ENCODE measurements at places on chromosomes 5 and 9. TPM values are rescaled to one million over a fixed set of nuclear protein-coding genes. Genes with fewer than 3 reads are reported as not detected.

- no peaks in the 10 kb centered on the region for H3K27me3 ChIP-seq
- peaks cover 10% of the 10 kb centered on the region for H3K36me3 ChIP-seq
- no peak overlapping the region for H3K4me3 ChIP-seq
- DNase-seq = no peak
Measured at GRCh38 chr5:36202521-36202961, 39.2 kb downstream of the NADK2 start.

DNA sequence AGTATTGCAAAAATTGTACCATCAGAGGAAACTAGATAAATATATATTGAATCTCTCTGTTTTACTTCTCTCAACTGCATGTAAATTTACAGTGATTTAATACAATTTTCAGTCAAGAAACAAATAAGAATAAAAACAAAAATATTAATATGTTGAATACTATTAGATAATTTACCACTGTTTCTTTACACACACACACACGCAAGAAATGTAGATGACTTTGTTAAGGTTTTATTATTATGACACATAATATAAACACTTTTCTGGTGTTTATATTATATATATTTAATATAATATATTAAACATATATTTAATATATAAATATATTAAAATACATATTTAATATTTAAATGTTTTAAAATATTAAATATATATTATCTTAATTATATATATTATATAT lies 814.3 kb upstream of the CDH10 start:
- no peak for DNase-seq
- no peak overlapping the region for H3K4me3 ChIP-seq
- H3K36me3 ChIP-seq = no peaks in the 10 kb centered on the region
- H3K4me1 ChIP-seq = no peaks in the 10 kb centered on the region

DNA sequence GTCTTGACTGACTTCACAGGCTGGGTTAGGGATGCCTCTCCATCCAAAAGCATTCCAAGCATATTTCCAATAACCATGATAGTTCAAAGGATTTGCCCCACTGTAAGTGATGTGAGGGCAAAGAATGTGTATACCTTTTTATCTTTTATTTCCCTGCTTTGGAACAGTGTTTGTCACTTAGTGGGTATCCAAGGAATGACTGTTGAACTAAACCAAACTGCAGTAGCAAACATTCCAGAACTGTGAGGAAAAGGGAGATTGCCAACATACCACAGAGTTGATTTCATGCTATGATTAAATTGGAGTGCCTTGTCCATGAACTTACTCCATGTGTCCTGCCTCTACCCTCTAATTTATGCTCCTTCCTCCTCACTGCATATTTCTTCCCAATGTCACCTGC lies 400.0 kb downstream of the KIAA0825 start:
- H3K36me3 ChIP-seq = no peaks in the 10 kb centered on the region
- no peaks in the 10 kb centered on the region for H3K27me3 ChIP-seq
- H3K4me3 ChIP-seq = no peak overlapping the region
- no peak overlapping the region for H3K27ac ChIP-seq
- no peaks in the 10 kb centered on the region for H3K4me1 ChIP-seq

GRCh38 chr5:158648631-158649030 lies 451.1 kb downstream of the EBF1 start:
- no peaks in the 10 kb centered on the region for H3K4me1 ChIP-seq
- H3K27me3 ChIP-seq = no peaks in the 10 kb centered on the region
- no peak overlapping the region for H3K27ac ChIP-seq
- no peak overlapping the region for H3K4me3 ChIP-seq
- no peaks in the 10 kb centered on the region for H3K36me3 ChIP-seq
- DNase-seq = no peak

GRCh38 chr5:155460501-155460931 lies 447.0 kb downstream of the KIF4B start:
- no peaks in the 10 kb centered on the region for H3K4me1 ChIP-seq
- no peaks in the 10 kb centered on the region for H3K27me3 ChIP-seq
- H3K27ac ChIP-seq = no peak overlapping the region
- DNase-seq = no peak
- no peak overlapping the region for H3K4me3 ChIP-seq

GRCh38 chr5:68419637-68420452 lies 204.3 kb downstream of the PIK3R1 start:
- H3K27me3 ChIP-seq = no peaks in the 10 kb centered on the region
- H3K4me3 ChIP-seq = no peak overlapping the region
- H3K27ac ChIP-seq = no peak overlapping the region
- H3K4me1 ChIP-seq = peaks cover 6% of the 10 kb centered on the region
- no peak for DNase-seq
- no peaks in the 10 kb centered on the region for H3K36me3 ChIP-seq

GRCh38 chr9:106038266-106039001 lies 344.1 kb downstream of the TMEM38B start:
- no peaks in the 10 kb centered on the region for H3K36me3 ChIP-seq
- no peak for DNase-seq
- no peaks in the 10 kb centered on the region for H3K27me3 ChIP-seq
- H3K4me3 ChIP-seq = no peak overlapping the region
- no peaks in the 10 kb centered on the region for H3K4me1 ChIP-seq

GRCh38 chr5:393846-394275 lies 49.1 kb upstream of the EXOC3 start:
- H3K4me3 ChIP-seq = no peak overlapping the region
- DNase-seq = no peak
- H3K36me3 ChIP-seq = no peaks in the 10 kb centered on the region
- no peaks in the 10 kb centered on the region for H3K27me3 ChIP-seq

DNA sequence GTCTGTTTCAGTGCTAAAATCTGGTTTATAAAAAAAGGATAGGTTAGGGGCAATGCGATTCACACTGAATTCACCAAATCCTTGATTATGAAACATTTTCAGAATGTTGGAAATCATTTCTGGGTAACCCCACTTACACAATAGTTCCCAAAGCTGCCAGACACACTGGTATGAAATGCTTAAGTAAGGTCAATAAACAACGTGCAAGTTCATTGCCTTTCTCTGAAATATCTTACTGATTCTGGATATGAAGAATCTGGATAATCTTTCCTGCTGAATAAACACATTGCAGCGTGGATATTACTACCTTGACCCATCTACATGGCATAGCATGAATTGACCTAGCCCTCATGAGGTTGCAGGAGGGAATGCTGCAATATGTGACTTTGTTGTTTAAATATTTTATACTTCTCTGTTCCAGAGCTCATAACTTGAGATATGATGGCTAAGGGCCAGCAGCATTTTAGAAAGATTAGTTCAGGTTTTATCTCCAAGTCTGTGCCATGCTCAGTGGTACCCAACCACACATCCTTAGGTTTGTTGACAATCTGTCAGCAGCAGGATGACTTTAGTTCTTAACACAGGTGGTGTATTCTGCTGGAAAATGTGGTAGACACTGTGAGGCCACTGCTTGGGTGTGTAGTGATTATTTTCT lies 121.0 kb downstream of the NREP start:
- DNase-seq = no peak
- H3K36me3 ChIP-seq = no peaks in the 10 kb centered on the region
- H3K27ac ChIP-seq = no peak overlapping the region
- H3K27me3 ChIP-seq = no peaks in the 10 kb centered on the region
- no peaks in the 10 kb centered on the region for H3K4me1 ChIP-seq

DNA sequence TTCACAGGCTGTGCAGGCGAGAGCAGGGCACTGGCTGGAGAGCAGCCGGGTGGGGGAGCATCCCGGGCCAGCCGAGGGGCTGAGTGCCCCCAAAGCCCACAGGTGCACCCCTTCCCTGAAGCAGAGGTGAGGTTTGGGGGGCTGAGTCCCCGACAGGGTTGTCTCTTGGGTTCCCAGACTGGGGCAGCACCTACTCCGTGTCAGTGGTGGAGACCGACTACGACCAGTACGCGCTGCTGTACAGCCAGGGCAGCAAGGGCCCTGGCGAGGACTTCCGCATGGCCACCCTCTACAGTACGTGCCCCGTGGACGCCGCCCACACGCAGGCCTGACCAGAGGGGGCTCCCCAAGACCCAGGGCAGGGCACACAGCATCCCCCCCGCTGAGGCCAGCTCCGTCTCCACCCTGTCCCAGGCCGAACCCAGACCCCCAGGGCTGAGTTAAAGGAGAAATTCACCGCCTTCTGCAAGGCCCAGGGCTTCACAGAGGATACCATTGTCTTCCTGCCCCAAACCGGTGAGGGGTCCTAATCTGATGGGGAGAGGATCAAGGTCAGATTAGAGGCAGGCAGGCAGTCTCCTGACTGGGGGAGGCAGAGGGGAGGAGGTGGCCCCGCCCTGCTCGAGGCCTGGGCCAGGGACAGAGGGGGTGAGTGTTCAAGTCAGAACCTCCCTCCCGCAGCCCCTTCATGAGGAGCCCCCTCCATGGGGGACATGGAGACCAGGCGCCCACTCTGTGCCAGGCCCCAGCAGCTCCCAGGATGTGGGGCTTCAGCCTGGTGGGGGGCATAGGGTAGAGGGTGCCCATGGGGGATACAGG lies 2.7 kb downstream of the PTGDS start:
- no peak for DNase-seq
- H3K4me3 ChIP-seq = no peak overlapping the region
- no peak overlapping the region for H3K27ac ChIP-seq
- H3K4me1 ChIP-seq = peaks cover 11% of the 10 kb centered on the region
- no peaks in the 10 kb centered on the region for H3K36me3 ChIP-seq
- peaks cover 9% of the 10 kb centered on the region for H3K27me3 ChIP-seq

- DNase-seq = no peak
- no peaks in the 10 kb centered on the region for H3K36me3 ChIP-seq
- H3K27me3 ChIP-seq = no peaks in the 10 kb centered on the region
- H3K4me1 ChIP-seq = no peaks in the 10 kb centered on the region
- H3K4me3 ChIP-seq = no peak overlapping the region
Measured at GRCh38 chr5:37576552-37576951, 197.4 kb downstream of the WDR70 start.

DNA sequence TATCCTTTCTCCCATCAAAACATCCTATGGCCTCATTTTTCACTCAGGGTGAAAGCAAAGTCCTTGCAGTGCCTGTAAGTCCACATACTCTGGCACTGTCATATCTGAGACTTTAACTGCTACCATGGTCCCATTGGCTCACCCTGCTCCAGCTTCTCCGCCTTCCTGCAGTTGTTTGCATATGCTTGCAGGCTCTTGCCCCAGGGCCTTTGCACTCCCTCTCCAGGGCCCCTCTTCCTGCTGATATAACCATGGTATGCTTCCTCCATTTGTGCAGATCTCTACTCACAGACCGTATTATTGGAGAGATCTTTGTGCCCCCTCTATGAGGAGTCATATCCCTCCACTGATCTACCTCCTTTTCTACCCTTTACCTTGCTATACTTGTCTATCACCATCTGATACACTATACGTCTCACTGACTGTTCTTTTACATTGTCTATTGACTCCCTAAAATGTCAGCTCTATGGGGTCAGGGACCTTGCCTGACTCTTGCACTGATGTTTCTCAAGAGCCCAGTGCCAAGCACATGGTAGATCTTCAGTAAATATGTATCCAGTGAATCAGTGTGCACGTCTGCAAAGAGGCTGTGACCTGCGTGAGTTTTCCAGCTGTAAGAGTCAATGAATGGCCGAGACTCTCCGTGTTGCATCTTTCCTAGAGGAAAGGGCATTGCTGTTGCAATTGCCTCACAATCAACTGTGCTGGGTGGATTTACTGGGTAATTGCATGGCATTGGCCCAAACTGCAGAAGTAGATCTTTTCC lies 81.7 kb upstream of the CPEB4 start:
- no peak for DNase-seq
- H3K27me3 ChIP-seq = no peaks in the 10 kb centered on the region

GRCh38 chr5:176538989-176539384 lies 1.8 kb upstream of the RNF44 start:
- no peak for DNase-seq
- H3K4me3 ChIP-seq = no peak overlapping the region
- H3K36me3 ChIP-seq = no peaks in the 10 kb centered on the region
- H3K27me3 ChIP-seq = no peaks in the 10 kb centered on the region
- H3K4me1 ChIP-seq = peaks cover 49% of the 10 kb centered on the region

DNA sequence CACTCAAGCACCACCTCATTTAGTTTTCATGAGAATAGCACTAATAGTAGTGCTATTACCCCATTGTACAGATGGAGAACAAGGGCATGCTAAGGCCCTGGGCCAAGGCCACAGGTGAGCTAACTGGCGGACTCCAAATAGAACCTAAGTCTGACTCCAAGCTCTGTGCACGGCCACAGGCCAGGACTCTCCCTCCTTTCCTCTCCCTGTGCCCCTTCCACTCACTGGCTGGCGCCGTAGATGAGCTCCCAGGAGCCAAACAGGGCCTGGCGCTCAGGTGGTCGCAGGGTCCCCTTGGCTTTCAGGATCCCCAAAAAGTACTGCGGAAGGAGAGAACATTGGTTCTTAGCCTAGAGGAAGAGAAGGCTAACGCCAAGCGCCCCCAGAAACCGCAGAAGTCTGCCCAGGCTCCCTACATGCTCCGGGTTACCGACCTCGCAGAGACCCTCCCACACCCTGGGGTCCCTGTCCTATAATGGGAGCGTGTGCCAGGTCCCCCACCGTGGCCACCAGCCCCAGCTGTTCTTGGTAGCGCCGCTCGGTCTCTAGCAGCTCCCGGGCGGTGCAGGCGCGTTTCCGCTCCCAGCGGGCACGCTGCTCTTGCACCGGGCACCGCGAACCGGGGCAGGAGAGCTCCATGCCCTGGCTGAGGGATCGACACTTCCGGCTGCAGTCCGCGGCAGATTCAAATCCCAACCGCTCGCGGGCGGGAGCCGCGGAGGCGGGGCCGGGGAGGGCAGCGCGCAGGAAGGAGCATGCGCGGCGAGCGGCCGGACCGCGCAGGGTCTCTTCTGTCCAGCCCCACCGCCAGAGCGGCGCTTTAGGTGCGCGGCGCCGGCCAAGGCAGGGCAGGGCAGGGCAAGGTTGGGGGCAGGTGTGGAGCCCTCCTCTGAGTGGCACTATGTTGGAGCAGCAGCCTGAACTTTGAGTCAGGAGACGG lies at the start of gene ARHGEF39:
TSS of gene ARHGEF39 (minus strand) at position 665 of the 940 bp plus-strand sequence. CDS start at position 639, 26 bp downstream.
- H3K27me3 ChIP-seq = no peaks in the 10 kb centered on the region
- peak; percentile 62 for DNase-seq
- H3K27ac ChIP-seq = peak within 1 kb of the TSS; percentile 2
- H3K4me1 ChIP-seq = peaks cover 57% of the 10 kb centered on the region

DNA sequence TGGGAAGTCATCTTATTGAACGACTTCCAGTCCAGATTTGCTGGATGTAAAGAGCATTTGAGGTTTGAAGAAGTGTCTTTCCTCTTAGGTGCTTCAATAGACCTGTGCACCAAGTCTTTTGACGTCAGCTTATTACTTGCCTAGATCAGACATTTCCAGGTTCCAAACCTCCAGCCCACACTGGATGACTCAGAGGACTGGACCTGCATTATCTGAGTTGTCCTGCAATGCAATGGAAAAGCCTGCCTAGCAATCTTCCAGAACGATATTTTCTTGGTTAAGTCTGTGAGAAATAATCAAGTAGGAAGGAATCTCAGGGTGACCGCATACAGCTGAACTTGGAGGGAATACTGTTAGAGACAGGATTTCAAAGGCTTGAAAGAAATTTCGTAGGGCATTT lies 147.2 kb upstream of the MOCS2 start:
- no peak overlapping the region for H3K4me3 ChIP-seq
- no peaks in the 10 kb centered on the region for H3K36me3 ChIP-seq
- no peaks in the 10 kb centered on the region for H3K27me3 ChIP-seq

GRCh38 chr5:80082731-80083100 lies 47.6 kb downstream of the THBS4 start:
- no peaks in the 10 kb centered on the region for H3K27me3 ChIP-seq
- no peak overlapping the region for H3K27ac ChIP-seq
- peak overlapping the region; percentile 37 for H3K4me3 ChIP-seq
- no peak for DNase-seq
- no peaks in the 10 kb centered on the region for H3K36me3 ChIP-seq
- H3K4me1 ChIP-seq = peaks cover 3% of the 10 kb centered on the region

The ANKRD34B gene
- polyA plus RNA-seq = not detected

The CYLC2 gene
- polyA plus RNA-seq = not detected

The FBXO10 gene
- 18.6 TPM for polyA plus RNA-seq

The PGM5 gene
- polyA plus RNA-seq = not detected

The FREM1 gene
- not detected for polyA plus RNA-seq

The IRF1 gene
- 173 TPM for polyA plus RNA-seq

The TAF11L10 gene
- polyA plus RNA-seq = not detected

The FGFR4 gene
- 2.7 TPM for polyA plus RNA-seq

The LECT2 gene
- polyA plus RNA-seq = not detected

The NEUROG1 gene
- polyA plus RNA-seq = not detected

The CDC20B gene
- not detected for polyA plus RNA-seq

All from B cell (primary cell).